ENCODE measurements at places on chromosomes 7 and 10. TPM values are rescaled to one million over a fixed set of nuclear protein-coding genes. Genes with fewer than 3 reads are reported as not detected.

DNA sequence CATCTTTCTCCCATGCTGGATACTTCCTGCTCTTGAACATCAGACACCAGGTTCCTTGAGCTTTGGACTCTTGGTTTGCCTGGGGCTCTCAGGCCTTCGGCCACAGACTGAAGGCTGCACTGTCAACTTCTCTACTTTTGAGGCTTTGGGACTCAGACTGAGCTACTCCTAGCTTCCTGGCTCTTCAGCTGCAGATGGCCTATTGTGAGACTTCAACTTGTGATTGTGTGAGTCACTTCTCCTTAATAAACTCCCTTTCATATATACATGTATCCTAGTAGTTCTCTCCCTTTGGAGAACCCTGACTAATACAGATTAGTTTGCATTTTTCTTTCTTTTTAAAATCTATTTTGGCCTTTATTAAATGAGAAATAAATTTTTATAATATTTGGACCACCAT lies 276.2 kb upstream of the SEMA3C start:
- DNase-seq: no peak

DNA sequence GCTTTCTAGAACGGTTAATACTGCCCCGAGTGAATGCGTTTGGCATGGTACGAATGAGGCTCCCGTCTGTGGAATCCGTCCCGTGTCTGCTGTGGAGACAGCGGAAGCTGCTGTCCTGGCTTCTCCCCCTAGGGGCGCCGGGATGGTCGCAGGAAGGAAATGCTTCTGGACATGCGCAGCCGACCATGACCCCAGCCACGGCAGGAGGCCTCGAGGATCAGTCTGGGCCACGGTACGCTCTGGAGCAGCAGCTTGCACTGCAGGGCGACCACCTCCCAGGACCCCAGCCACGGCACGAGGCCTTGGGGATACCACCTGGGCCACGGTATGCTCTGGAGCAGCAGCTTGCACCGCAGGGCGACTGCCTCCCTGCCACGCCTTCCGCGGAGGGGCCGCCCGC lies 107.9 kb downstream of the CYTH3 start:
- no peak for DNase-seq

The SOSTDC1 gene
- total RNA-seq: 3.7 TPM

- DNase-seq: no peak
These were observed 183.3 kb downstream of the STK31 start for GRCh38 chr7:23893176-23893941.

- no peak for DNase-seq
These were observed 30.0 kb downstream of the SFXN4 start for GRCh38 chr10:119135513-119135881.

The SFRP5 gene
- total RNA-seq: 23.0 TPM

GRCh38 chr7:55342216-55342871 lies 22.8 kb upstream of the LANCL2 start:
- DNase-seq: no peak

The AKR1C8 gene
- not detected for total RNA-seq

DNA sequence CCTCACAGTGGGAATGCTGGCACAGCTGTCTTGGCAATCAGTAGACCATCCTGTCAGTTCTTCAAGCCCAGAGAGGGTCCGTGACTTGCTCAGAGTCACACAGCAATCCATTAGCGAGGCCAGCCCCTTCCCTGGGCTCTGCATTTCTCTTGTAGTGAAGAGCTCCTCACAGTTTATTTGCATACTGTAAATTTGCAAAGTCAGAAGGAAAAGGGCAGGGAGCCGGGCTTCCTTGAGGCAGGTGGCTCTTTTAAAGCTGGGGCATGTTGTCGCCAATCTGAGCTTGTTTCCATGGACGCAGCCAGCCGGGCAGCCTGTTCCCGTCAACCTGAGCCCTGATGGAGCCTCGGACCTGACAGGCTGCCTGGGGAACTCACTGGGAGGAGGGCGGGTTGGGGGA lies 123.4 kb downstream of the CUX1 start:
- peak; percentile 64 for DNase-seq

- no peak for DNase-seq
These were observed 194.4 kb downstream of the PLXNA4 start for GRCh38 chr7:132381742-132382472.

- no peak for DNase-seq
These were observed 11.0 kb downstream of the ZNF713 start for GRCh38 chr7:55898287-55898686.

The AQP1 gene
- total RNA-seq: 89.6 TPM

The POU6F2 gene
- 0.90 TPM for total RNA-seq

The ADAM22 gene
- total RNA-seq: 3.7 TPM
